B cell (primary cell): ENCODE measurements at places on chromosomes 3 and 15.

GRCh38 chr3:95154766-95155165, 1091.9 kb downstream of the NSUN3 start:
- DNase-seq, result no peak

GRCh38 chr15:58947179-58947578, 13.7 kb upstream of the SLTM start:
- no peak for DNase-seq

- no peak for DNase-seq
These were observed 9.5 kb downstream of the ALDH1A2 start for GRCh38 chr15:58056015-58056414.

- no peak for DNase-seq
These were observed 105.4 kb downstream of the ADCY5 start for GRCh38 chr3:123343296-123344174.

- no peak for DNase-seq
These were observed 568.2 kb downstream of the TUSC7 start for GRCh38 chr3:117277816-117278215.

GRCh38 chr3:192887701-192888100, 30.0 kb downstream of the MB21D2 start:
- no peak for DNase-seq

DNA sequence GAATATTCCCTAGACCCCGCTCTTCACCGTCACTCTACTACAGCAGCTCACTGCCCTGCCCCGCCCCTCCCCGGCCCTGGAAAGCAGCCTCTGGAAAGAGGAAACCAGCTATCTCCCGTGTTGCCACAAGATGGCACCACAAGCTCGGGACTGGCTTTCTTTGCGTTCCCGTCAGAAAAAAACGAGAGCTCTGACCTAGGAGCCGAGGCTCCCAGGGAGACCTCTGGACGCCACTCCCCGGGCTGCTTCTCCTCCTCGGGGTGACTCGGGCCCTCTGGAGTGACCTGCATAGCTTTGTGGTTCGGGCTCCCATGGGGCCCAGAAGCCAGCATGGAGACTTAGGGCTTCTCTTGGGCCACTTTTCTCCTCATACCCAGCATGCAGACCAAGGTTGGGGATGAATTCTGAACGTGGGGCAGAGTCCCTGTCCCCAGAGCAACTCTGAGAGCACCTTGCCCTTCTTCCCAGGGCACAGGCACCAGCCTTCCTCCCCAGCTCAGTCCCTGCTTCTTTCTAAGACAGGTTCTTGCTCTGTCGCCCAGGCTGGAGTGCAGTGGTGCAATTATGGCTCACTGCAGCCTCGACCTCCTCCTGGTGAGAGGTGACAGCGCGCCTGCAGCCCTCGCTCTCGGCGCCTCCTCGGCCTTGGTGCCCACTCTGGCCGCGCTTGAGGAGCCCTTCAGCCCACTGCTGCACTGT, 19.0 kb downstream of the STOML1 start:
- DNase-seq, result peak; percentile 86

DNA sequence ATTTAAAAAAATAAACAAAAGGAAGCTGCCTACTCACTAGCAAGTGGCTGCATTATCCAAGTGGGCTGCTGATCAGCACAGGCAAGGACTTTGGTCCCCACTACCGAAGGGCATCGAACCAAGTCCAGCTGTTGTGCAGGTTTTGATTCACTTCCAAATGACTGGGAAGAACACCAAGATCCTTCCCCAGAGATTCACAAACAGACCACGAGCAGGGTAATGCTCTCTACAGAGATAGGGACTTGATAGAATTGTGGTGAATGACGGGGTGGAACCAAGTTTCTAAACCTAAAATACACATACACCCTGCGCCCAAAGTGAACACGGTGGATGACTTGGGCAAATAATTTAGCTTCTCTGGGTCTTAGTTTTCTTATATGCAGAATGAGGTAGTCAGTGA, 203.7 kb upstream of the ICE2 start:
- no peak for DNase-seq

DNA sequence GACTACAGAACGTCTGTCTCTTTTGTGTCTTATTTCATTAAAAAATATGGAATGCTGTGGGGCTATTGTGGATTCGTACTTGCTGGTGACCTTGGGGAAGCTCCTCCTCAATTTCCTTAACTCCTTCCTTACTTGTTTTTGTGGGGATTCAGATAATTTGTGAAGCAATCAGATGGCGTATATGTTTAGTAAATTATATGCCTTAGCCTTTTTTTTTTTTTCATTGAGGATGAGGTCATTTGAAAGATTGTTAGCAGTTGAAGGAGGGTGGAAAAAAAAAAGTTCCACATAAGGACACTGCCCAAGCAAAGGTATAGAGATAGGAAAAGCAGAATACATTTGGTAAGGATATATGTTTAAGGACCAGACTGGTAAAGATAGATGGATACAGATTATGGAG, 3.3 kb downstream of the RNF13 start:
- DNase-seq, result no peak

GRCh38 chr15:71627188-71627587, 183.2 kb upstream of the NR2E3 start:
- DNase-seq, result no peak

DNA sequence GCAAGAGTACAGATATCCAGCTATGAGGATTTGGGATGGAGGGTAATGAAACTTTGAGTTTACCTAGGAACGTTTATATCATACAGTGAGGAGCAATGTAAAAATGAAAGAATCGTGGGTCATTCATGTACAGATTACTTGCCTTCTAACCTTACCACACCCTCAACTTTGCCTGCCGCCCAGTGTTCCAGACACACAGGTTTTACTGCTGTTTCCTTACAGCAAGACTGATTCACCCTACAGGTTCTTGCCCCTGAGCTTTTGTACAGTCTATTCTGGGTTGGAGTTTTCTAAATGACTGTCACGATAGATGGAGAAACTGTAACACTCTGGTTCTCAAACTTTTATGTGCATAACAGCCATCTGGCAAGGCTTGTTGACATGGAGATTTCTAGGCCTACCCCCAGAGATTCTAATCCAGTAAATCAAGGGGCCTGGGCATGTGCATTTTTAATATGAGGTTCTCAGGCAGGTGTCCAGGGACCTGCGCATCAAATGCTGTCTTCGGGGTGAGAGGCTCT, 6.6 kb upstream of the TPRG1 start:
- no peak for DNase-seq

GRCh38 chr3:197189623-197190022, 108.8 kb downstream of the DLG1 start:
- no peak for DNase-seq

DNA sequence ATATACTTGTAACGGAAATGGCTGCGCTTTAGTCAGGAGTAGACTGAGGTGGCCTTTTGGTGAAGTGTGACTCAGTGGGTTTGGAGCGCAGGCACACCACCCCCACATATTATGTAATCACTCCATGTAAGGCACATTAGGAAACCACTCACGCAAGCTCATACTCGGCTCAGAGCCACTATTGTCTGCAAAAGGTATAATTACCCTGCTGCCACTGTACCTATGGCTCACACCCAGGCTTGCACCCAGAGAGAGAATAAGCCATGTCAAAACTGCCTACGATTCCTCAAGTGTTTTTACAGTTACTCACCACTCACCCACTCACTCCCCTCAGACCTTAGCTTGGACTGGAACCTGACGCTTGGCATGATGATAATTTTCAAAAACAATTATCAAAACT, 611.9 kb upstream of the CCDC54 start:
- no peak for DNase-seq

GRCh38 chr3:72661115-72661457, 187.2 kb downstream of the SHQ1 start:
- DNase-seq, result no peak

DNA sequence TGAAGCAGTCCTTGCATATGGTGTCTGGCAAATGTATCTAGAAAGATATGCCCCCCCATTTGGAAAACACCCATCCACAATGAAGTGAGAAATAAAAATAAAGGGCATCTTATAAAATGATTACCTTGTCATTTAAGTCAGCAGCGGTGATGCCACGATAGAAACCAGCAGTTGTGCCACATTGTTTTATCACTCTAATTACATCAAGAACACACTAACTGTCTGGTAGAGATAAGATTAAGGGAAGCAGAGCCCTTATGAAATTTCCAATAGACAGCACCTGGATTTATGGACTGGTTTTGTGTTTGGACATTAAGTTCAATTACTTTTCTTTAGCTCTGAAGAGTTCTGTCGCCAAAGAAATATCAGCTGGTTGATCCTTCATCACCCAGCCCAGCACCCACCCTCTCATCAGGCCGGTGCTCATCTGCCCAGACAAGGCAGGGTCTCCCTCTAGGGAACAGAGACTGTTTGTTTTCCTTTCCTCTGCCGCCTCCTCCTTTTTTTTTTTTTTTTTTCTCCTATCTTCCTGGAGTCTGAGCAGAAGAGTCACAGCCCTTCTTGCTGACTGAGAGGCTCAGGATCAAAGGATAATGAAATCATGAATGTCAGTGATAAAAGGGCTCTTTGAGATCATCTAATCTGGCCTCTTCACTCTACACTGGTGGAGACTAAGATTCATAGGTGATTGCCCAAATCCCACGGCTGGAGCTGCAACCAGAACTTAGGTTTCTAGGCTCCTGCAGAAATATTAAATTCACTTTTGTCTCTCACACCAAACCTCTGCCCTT, 464.1 kb downstream of the NTRK3 start:
- no peak for DNase-seq

GRCh38 chr3:51637144-51637940, 33.7 kb upstream of the TEX264 start:
- DNase-seq, result no peak

DNA sequence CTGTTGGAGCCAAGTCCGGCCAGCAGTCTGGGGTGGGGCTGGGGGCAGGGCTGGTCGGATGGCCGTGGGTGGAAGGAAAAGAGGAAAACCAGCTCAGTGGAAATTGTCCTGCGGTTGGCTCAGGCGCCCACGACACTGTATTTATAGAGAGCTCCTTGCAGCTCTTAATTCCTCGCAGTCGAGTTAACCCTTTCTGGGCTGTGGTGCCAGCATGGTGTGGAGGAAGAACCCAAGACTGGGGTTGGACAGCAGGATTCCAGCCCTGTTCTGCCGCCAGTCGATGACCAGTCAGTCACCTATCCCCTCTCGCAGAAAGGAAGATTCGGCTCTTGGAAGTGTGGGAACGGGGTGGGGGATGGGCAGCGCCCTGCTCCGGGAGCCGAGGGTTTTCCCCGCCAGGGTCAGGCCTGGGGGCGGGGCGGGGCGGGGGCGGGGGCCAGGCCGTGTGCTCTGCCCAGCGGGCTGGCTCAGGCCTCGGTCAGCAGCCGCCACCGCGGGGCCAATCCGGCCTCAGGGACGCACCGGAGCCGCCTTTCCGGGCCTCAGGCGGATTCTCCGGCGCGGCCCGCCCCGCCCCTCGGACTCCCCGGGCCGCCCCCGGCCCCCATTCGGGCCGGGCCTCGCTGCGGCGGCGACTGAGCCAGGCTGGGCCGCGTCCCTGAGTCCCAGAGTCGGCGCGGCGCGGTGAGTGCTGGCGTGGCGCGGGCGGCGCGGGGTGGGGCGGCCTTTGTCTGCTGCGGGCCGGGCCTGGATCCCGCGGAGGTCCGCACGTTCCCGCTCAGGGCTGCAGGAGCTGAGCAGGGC, at the start of gene CD276:
Gene CD276, plus strand, starts transcription at position 607 of the 804 bp plus-strand sequence. CDS start 15,257 bp downstream, outside the sequence.
- DNase-seq, result no peak

- DNase-seq, result no peak
These were observed 1.8 kb downstream of the CLN6 start for GRCh38 chr15:68227643-68228142.

- no peak for DNase-seq
These were observed 7.5 kb upstream of the LOXL1 start for GRCh38 chr15:73918784-73919183.

- DNase-seq, result no peak
These were observed 478.3 kb upstream of the TPRG1 start for GRCh38 chr3:188693435-188693834.

- no peak for DNase-seq
These were observed 40.6 kb upstream of the PRR20G start for GRCh38 chr3:127328421-127328820.

GRCh38 chr3:34534013-34534412, 735.6 kb downstream of the PDCD6IP start:
- no peak for DNase-seq

GRCh38 chr3:57727106-57727505, 29.0 kb upstream of the SLMAP start:
- DNase-seq, result no peak

- no peak for DNase-seq
These were observed 3.5 kb upstream of the UBE2E2 start for GRCh38 chr3:23199649-23200048.

- DNase-seq, result no peak
These were observed 87.9 kb downstream of the DIPK2A start for GRCh38 chr3:144059481-144059880.

DNA sequence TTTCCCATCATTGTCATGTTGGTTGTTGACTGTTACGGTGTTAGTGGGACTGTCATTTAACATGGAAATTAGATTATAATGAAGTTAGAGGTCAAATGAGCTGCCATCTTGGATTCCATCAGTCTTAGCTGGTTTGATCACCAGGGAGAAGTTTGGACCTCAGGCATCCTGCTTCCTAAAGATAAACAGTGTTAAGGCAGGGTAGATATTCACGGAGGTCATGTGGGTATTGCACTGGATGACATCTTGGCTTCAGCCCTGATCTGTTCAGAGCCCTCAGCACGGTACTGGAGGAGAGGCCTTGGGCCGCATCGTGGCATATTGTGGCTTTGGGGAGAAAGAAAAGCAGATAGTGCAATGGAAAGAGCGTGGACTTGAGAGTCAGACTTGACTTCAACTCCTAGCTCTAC, 11.1 kb upstream of the MUC20 start:
- no peak for DNase-seq

DNA sequence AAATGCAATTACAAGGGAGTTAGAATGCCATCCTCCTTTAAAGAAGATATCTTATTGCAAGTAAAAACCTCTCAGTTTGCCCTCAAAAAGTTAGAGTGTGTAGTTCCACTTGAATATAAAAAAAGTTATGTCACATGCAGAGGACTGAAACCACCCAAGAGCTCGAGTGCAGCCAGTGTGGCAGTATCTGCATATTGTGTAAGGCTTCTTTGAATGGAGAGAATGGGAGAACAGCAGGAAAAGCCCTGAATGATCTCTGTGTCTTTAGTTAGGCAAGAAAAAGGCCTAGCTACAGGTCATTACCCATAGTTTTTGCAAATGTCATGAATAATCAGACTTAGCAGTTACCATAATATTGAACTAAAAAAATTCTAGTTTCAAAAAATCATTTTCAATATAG, 13.9 kb upstream of the TEX9 start:
- no peak for DNase-seq

DNA sequence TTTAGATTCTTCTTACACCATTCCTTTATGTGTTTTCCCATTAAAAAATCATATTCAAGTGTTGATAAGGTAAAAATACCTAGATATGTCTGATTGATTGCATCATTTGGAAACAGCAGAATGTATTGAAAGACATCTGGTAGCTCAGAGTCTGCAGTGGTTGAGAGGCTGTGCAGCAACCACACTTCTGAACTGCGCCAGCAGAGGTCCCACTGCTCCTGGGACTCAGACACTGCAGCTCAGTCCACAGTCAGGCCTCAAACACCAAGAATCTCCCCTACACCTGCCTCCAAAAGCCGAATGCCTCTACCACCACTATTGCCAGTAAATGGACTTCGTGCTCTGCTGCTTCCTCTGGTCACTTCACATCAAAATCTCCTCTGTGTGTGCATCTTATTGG, 176.9 kb upstream of the LMCD1 start:
- DNase-seq, result peak; percentile 34
